AG09319 (cell line): ENCODE measurements at places on chromosomes 13 and 19.

DNA sequence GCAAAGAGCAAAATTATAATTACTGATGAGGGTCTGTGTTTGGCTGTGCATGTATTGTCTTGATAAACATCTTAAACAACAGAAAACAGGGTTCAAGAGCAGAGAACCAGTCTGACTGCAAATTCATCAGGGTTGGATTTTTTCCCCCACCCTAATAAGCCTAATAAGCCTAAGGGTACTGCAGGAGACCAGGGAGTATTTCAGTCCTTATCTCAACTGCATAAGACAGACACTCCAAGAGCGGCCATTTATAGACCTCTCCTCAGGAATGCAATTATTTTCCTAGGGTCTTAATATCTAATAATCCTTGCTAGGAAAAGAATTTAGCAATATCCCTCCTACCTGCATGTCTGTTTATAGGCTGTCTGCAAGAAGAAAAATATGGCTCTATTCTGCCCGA, 2011.5 kb upstream of the PCDH20 start:
- no peak for DNase-seq

- no peak for DNase-seq
These were observed 4.0 kb downstream of the MCF2L start for GRCh38 chr13:112972867-112973576.

DNA sequence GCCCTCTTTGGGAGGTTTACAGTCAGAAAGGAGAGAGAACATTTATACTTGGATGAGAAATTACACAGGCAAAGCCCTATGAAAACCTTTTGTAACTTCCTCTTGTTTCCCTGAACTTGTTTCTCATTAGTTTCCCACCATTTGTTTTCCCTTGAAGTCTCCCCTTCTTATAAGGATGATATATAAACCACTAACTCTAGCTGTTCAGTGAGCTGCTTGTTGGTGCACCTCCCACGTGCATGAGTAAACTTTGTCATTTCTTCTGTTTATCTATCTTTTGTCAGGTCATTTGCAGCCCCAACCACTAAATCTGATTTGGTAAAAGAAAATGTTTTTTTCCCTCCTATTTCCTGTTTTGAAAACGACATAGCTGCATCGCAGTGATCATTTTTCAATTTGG, 919.9 kb downstream of the SLITRK1 start:
- no peak for DNase-seq

DNA sequence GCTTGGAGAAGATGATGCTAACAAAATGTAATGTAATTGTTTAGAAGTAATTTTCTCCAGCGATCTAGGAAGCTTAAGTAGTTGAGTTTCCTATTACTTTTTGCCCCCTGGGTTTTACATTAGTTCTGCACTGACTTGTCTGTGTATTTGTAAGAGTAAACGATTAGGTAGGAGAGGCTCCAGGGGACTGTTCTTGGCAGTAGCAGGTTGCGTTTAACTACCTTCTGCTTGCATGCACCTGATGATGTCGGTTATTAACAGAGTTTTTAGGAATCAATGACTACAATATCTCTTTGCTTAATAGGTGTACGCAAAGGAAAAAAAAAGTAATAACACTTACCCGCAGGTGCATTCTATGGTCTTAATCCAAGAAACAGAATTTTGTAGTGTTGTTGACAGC, 18.3 kb upstream of the UGGT2 start:
- no peak for DNase-seq

DNA sequence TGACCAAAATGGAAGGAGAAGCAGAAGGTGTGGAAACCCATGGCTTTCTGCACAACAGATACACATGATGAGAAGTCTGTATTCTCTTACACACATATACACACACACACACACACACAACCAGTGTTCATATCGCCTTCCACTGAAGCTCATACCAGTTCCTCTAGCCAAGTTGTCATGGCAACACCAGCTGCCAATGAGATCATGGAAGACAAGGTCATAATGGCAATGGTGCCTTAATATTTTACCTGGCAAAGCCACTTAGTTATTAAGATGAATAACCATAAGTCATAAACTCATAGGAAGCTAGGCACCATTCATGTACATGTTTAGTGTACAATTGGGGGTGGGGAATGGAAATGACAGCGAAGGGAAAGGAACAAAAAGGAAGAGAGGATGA, 2.6 kb upstream of the DHRS12 start:
- no peak for DNase-seq

DNA sequence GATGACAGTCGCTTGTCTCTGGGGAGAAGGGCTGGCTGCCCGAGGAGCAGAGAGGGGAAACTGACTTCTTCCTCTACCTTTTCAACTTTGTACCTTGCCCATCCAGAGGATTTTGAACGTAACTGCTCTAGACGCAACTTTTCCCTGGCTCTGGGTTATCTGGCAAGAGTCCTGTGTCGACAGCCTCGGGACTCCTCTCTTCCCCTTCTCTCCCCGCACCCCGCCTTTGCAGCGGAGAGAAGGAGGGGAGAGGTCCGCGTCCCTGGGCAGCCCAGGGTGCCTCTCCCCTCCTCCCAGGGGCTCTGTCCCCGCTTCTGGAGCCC, 574 bp downstream of the SH3GL1 start:
- DNase-seq: no peak

GRCh38 chr13:56352901-56353300, 787.8 kb upstream of the PRR20A start:
- no peak for DNase-seq

DNA sequence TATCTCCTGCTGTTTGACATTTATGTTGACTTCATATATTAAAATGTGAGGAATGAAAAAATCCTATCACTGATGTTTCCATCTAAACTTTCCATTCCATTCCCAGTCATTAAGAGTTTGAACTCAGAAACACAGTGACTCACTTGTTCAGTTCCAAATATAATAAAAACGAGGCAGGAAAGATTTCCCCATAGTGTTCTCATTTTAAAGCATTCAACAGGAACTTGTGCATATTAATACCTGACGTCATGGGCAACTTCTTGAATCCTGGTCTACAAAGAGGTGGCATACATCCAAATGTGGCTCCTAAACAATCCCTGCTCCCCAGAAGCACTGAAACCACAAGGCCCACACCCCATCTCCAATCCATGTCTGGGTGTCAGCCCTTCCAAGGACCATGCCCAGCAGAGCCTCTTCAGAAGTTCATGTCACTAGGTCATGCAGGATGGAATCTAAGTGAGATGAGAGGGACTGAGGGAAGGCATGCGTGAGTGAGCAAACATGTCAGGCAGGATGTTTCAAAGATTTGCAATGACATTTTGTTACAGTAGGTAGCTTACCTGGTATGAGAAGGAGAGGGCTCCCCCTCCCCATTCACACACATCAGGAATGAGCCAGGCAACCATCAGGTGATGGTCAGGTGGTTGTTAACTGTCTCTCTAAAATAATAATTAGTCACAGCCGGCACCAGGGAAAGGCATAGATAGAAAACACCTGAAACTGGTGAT, 9.4 kb upstream of the ERVV-2 start:
- no peak for DNase-seq

DNA sequence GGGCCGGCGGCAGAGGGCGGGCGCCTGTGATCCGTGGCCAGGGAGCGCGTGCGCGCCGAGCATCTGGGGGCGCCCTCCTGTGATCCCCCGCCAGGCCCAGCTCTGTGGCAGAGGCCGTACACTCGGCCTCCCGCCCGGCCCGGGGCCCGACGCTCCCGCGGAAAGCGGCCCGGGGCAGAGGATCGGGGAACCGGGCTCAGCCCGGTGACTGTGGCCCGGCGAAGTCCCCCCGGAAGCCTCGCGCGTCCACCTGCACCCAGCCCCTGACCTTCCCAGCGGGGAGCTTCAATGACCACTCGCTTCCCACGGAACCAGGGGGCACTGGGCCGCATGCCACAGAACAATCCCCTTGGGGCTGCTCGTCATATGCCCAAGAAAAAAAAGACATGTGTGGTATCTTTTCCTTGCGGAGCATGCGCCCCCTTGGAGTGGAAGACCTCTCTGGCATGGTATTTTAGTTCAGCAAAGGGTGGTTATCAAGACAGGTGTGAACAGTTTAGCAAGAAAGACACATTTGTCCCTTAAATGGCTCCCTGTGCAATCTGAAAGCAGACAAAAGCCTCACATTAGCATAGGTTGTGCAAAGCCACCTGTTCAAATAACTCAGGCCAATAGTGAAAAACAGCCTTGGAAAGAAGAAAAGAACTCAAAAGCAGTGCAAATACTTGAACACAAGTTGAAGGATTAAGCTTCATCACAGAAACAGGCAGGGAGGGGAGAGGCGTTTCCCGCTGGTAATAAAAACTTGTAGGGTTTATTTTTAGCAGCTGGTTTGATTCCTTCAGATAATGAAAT, 290.9 kb upstream of the SOX21 start:
- no peak for DNase-seq

DNA sequence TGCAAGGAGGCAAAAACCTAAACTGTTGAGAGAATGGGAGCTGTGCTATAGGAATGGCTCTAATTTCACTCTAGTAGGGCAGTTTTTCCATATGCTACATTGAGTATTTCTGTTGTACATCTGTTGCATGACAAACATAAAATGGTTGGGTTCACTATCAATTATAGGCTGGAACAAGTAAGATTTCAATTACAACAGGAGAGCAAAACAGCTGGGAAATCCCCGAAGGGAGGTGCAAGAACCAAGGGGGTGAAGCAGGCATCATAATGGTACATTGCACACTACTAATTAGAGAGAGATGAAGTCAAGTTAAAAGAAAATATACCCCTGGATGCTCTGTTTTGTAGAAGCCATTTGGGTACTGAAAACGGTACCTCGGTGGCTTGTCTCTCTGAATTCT, 389.5 kb downstream of the PCDH9 start:
- DNase-seq: no peak

GRCh38 chr19:43872547-43873336, 45.6 kb downstream of the ZNF283 start:
- DNase-seq: no peak

- no peak for DNase-seq
These were observed 15.9 kb downstream of the EPN1 start for GRCh38 chr19:55690769-55691545.

DNA sequence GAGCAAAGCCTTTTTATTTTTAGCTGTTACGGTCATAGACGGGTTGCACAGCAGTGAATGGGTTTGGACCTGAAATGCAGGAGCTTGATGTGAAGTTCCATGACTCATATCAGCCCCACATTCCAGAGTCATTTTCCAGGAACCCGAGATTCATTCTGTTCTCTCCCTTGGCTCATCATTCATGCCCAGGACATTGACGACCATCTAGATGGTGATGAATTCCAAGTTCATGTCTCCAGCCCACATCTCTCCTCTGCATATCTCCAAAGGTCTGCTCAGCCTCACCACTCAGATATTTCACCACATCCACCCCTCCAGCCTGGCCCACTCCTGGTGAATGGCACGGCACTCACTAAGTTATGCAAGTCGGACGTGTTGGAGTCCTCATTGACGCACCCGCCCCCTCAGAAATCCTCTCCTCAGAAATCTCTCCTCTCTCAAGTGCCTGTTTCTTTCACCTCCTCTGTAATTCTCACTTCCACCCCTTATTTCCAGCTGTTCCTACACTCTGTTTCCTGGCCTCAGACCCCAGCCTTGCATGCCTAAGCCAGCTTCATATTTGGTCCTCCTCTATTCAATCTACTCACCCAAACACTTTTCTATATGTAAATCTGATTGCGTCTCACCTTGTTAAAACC, 83.1 kb downstream of the ALOX5AP start:
- DNase-seq: no peak

- no peak for DNase-seq
These were observed 320.8 kb downstream of the SHISA2 start for GRCh38 chr13:25731037-25731436.

DNA sequence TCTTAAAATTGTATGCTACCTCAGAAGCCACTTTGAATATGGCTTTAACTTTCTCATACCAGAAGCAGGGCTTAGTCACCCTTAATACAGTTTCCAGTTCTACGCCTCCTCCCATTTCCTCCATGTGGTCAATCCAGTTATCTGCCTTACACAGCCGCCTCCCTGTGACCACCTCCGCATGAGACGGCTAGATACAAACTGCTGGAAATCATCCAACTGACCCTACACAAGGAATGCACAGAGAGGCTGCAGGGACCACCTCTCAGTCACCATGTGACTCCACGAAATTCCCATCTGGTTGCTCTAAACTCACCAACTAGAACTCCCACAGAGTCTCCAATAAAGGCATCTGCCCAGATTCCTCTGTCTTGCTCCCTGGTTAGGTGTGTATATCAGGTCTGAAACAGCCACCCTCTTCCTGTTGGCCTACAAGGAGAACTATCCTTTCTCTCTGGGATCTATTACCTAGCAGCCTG, 6.8 kb downstream of the ZNF564 start:
- no peak for DNase-seq

DNA sequence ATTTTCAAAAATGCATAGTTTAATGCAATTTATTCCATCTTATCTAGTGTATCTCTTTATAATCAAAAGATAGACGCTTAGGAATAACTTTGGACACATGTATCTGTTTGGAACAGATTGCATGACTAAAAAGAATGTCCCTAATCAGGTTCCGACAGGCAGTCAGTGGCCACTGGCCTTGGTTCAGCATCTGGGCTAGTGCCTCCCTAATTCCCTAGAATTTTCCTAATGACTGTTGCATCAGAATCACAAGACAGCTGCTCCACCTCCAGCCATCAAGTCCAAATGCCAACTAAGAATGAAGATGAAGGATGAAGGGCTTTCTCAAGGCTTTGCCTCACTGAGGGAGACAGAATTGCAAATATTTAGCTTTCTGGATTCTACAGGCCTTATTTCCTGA, 173.8 kb downstream of the EFNB2 start:
- no peak for DNase-seq

GRCh38 chr13:24748061-24748400, 15.9 kb upstream of the RNF17 start:
- DNase-seq: no peak

GRCh38 chr19:10289167-10289835, 451 bp upstream of the ICAM5 start:
- no peak for DNase-seq

DNA sequence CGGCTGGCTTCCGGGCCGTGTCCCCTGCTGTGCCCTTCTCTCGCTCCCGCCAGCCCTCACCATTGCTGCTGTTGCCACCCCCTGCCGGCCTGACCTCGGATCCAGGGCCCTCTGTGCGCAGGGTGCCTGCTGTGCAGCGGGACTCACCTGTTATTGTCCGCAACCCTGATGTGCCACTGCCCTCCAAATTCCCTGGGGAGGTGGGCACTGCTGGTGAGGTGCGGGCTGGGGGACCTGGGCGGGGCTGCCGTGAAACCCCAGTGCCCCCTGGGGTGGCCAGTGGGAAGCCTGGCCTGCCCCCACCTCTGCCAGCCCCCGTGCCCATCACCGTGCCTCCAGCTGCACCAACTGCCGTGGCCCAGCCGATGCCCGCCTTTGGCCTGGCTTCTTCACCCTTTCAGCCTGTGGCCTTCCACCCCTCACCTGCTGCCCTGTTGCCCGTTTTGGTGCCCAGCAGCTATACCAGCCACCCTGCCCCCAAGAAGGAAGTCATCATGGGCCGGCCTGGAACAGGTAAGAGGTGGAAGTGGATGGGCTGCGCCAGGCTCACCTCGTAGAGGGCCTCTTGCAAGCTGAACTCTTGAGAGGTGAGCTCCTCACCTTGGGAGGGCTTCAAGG, 5.1 kb downstream of the CIC start:
- DNase-seq: no peak

DNA sequence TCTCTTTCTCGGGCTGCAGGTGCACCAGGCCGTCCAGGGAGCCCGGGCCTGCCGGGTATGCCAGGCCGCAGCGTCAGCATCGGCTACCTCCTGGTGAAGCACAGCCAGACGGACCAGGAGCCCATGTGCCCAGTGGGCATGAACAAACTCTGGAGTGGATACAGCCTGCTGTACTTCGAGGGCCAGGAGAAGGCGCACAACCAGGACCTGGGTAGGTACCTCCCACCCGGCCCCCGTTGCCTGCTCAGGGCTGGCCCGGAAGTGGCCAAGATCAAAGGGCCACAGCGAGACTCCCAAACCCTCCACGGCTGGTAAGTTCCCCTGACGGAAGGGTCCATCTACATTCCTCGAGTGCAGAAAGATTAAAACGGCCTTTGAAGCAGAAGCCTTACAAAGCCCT, 55.1 kb downstream of the RAB20 start:
- DNase-seq: no peak
